ENCODE measurements at places on chromosomes 2 and 18. TPM values are rescaled to one million over a fixed set of nuclear protein-coding genes. Genes with fewer than 3 reads are reported as not detected.

The R3HDM1 gene
- 49.3 TPM for total RNA-seq

The CHST9 gene
- total RNA-seq: not detected

The TACR1 gene
- total RNA-seq: not detected

The CD226 gene
- total RNA-seq: 24.6 TPM

The IL36B gene
- not detected for total RNA-seq

The MTCL1 gene
- 0.41 TPM for total RNA-seq

The KLHL14 gene
- 1.1 TPM for total RNA-seq
